ENCODE measurements at places on chromosomes 16 and 17.

GRCh38 chr17:73838815-73839214, 194.6 kb upstream of the SDK2 start:
- DNase-seq, result no peak

GRCh38 chr17:42879596-42879985, 21.0 kb upstream of the G6PC1 start:
- DNase-seq, result no peak

DNA sequence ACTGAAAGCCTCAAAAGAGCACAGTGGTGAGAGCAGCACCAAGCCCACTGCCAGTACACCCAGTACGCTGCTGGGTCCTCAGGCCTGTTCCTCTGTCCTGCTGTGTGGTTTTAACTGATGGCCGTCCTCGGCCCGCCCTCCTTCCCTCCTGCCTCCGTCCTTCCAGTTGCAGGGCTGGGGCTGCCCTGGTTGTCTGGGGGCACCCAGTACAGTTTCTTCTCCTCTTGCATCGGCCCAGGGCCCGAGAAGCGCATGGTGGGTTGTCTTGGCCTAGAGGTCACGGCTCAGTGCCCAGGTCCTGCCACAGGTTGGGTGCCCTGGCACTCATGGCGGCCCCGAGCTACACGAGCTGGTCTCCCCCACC, 70.8 kb upstream of the KCTD5 start:
- no peak for DNase-seq

DNA sequence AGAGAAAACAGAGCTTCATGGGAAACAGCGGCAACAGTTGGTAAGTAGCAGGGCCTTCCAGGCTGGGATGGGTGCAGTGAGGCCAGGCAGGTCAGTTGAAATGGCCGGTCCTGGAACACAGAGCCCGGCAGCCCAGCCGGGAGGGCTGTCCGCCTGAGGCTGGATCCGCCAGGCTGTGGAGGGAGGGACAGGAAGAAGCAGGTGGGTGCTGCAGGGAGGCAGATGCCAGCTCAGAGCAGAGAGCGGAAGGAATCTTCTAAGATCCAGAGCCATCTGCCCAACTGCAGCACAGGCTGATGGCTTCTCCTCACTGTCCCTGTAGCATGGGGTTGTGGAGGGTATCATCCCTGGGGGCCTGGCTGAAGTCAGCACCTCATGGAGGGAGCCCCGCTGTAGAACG, 599 bp downstream of the RNF112 start:
- no peak for DNase-seq

DNA sequence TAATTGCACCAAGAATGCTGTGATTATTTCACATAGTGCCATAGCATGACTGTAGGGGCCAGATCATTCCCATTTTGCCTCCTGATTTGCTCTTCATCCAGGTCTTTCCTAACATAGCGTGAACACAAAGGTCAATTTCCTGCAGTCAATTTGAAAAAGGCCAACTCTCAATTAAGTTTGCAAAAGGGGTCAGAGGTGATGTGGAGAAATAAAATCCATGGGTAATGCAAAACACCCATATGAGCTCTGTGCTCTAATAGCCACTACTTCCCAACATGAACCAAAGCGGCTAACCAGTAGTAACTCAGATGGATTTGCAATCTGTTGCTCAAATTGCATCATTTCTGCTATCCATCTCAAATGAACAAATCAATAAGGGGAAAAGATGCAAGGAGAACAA, 275.5 kb upstream of the SOX9 start:
- no peak for DNase-seq

DNA sequence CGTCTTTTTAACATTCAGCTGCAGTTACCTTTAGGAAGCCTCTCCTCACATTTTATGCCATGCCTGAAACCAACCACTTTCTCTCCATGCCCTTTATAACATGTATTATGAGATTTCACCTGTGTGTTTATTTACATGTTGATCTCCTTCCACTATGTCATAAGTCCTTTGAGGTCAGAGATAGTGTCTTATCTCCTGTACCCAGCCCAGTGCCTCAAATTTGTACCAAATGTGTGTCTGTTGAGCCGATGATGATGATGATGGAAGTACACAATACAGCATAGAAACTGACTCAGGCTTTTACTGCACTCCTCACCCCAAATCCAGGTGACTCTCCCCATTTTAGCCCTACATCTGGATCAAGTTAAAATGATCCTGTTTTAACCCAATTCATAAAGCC, 179.5 kb upstream of the CACNG5 start:
- no peak for DNase-seq

Measured in trophoblast cell (in vitro differentiated cells and primary cell).